D341Med (cell line): ENCODE measurements at places on chromosomes 7 and 10.
A peak's percentile ranks its signal among the peaks of the same experiment; 100 is the strongest.

GRCh38 chr10:129277084-129277483 is 190.0 kb upstream of the MGMT start:
- no peak for DNase-seq

- DNase-seq, result no peak
Measured at GRCh38 chr7:132300599-132301277, 275.5 kb downstream of the PLXNA4 start.

DNA sequence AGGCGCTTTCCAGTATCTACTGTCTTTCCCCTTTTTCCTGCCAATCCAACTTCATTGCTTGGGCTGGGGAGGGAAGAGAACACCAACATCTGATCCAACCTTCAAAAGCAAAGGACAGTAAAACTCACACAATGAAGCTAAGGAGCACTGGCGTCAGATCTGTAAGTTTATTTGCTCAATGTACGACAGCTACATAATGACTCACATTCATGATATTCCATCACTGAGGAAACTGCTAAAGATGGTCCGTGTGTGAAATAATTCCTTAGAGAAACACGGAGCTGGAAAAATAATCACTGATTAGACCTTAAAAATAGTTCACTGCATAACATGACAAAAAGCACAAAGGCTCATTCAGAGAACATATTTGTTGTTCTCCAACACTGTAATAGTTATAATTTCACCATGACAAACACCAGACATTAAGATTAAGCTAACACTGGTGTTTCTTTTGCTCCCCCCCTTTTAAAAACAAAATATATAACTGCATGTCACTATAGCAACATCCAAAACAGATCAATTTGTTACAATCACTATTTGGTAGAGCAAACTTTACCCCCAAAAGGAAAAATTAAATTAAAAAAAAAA is 24.3 kb downstream of the HSPB1 start:
- DNase-seq, result no peak

DNA sequence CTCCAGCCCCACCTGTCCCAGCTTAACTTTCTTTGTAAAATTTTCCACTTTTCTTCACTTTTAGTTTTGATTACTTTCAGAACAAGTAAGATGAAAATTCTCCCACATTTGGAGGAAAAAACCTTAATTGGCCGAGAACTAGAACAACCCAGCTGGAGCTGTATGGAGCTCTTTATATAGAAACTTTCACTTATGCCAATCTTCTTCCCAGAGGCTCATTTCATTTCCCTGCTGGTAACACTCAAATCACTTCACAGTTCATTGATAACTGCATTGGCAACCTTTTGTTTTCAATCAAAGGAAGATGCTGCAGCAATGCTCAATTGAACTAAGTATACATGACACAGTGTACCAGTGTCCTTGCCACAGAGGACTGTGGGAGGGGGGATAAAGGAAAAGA is 176.2 kb upstream of the NOBOX start:
- DNase-seq, result no peak

DNA sequence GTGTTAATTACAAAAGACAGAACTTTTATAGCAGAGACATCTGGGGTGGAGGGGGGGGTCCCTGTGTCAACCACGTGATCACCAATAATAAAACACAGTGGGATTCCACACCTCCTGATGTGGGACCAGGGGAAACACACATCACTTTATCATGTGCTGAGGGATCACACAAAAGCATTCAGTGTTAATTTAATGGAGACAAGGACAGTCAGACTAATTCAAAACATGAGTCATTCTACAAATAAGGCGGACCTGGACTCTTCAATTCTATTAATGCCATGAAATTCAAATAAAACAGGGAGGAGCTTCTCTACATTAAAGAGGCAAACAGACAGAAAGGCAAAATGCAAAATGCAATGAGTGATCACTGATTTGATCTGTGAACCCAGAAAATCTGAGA is 67.3 kb upstream of the PFKP start:
- no peak for DNase-seq

DNA sequence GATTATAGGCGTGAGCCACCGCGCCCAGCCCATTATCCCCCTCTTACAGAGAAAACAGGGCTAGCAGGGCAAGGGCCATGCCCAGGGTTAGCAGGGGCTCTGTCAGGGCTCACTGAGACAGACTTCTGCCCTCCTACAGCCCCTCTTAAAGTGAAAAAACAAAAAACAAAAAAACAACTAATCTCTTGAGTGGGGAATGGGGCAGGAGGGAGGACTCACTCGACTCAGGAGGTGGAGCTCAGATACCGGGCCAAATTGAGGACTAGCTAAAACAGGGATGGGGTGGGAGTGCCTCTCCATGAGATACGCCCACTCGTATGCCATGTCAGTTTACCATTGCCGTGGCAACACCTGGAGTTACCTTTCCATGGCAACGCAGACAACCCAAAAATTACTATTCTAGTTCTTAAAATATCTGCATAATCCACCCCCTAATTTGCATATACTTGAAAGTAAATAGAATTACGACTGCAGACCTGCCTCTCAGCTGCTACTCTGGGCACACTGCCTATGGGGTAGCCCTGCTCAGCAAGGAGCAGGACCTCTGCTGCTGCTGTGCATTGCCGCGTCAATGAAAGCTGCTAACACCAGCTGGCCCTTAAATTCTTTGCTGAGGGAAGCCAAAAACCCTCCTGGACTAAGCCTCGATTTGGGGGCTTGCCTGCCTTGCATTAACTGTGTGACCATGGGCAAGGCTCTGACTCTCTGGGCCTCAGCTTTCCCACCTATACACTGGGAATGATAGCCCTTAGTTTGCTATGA is 13.4 kb downstream of the SSC4D start:
- peak; percentile 37 for DNase-seq

DNA sequence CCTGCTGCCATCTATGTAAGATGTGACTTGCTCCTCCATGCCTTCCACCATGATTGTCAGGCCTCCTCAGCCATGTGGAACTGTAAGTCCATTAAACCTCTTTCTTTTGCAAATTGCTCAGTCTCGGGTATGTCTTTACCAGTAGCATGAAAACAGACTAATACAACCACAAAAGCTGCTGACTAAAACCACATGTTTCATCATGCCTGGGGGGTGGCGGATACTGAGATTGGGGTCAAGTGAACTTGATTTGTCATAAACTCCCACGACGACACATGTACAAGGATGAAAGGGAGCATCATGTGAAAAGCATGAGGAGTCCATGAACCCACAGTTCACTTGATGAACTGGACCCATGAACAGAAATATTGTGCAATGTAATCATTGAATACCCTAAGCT is 134.9 kb upstream of the ANK3 start:
- no peak for DNase-seq

- DNase-seq, result no peak
Measured at GRCh38 chr7:514651-515598, 4.7 kb downstream of the PDGFA start.

- DNase-seq, result no peak
Measured at GRCh38 chr7:14478834-14479510, 423.6 kb downstream of the DGKB start.

DNA sequence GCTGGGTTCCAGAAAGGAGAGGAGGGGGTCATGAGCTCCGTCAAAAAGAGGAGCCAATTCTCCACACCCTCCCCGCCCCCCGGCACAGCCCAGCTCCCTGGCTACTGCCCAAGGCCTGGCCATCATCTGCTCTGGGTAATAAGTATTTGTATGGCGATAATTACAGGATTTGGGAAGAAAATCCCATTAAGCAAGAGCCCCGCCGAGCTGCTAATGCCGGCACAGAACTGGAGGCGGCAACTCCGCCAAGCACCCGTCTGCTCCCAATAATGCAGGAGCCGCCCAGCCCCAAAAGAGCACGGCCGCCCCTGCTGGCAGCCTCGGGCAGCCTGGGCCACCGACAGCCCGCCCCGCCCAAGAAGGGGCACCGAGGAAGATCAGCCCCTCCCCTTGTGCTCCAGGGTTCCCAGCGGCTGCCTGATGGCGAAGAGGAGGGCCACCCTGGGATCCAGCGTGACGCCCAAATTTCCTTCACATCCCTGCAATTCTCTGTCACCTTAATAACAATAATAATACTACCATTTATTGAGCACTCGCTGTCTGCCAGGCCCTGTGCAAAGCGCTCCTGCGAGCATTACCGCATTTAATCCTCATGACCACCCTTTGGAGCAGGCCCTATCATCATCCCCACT is 5.9 kb downstream of the SLIT1 start:
- peak; percentile 89 for DNase-seq

DNA sequence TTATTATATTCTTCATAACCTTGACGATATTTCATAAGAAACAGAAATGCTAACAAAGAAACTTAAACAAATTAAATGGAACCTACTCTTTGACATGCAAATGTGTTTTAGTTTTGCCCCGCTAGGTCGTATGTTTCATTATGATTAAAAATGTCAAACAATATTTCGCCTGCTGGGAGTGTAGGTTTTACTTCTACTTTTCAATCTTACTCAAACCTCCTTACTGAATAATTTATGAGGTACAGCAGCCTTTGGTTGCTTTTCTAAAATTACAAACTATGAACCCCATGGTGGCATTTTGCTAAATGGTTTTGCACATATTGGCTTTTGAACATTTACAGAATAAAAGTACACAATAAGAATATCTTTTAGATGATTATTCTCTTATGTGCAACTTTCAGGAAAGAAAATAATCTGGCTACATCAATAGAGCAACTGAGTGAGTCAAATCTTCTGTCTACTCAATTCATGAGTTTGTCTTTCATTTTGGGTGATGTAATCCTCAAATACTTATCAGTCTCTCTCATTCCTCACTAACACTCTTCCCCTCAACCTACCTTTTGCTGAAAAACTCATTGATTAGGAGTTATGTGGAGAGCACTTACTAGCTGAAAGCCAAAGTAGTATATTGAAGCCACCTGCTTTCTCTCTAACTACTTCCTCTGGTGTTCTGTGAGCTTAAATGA is 1226.4 kb downstream of the XPNPEP1 start:
- DNase-seq, result no peak

DNA sequence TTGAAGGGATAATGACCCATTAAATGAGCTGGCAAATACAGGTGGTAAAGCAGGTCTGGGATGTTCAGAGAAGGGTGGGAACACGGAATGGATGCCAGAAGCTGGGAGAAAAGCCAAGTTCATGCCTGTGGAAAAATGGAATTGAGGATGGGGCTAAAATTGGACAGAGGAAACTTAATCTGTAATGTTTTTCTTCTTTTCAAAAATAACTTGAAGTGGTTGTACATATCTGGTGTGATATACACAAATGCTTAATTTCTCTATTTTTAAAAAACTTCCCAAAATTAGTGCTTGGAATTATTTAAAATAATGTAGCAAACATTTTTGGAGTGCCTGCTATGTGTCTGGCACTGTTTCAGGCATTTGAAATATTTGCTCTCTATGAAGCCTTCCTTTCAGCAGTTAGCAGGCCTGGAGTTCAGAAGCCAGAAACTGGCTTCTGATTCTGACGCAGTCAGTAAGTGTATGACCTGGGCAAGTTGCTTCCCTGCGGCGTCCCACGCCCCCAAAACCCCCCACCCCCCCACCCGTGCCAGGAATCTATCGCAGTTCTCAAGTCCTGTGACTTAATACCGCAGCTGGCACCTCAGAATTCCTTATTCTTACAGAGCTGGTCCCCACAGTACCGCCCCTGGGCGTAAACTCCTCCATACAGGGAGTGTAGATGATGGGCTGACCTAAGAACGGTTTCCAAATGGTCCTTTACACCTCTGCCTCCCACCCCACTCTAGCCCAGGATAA is 828 bp upstream of the MALSU1 start:
- peak; percentile 54 for DNase-seq

DNA sequence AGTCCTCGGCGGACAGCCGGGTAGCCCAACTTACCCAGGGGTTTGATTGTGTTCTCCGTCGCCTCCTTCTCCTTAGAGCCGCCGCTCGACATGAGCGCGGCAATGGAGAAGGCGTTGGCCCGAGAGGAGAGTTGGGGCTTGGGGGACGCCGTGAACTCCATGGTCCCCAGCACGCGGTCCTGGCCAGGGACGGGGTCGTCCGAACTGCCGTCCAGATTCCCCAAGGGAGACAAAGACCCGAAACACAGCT is 515 bp downstream of the TBX20 start:
- DNase-seq, result peak; percentile 40

- no peak for DNase-seq
Measured at GRCh38 chr10:128000471-128001362, 93.8 kb downstream of the PTPRE start.

GRCh38 chr7:7183061-7183837 is 905 bp downstream of the C1GALT1 start:
- DNase-seq, result peak; percentile 74

DNA sequence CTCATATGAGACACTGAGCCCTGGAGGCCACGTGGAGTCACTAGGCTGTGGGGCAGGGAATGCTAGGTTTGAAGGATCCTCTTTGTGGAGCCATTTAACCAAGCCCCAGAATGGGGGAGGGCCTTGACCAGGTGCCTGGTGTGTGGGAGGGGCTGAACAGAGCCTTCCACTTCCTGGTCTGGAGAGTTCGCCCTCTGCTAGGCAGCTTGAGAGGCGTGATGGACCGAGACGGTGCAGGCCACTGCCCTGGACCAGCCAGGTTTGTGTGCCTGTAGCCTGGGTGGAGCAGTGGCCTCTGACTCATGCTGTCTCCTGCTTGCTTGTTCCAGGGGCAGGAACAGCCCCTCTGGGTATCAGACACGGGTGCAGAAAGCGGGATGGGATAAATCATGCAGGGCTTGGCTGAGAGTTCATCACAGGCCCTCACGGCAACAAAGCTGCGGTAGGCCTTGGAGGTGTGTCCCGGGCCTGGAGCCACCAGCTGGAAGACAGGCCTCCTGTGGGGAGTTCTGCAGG is 27.4 kb downstream of the ADAMTS14 start:
- no peak for DNase-seq

GRCh38 chr10:36381748-36382147 is 739.7 kb upstream of the FZD8 start:
- no peak for DNase-seq

- DNase-seq, result no peak
Measured at GRCh38 chr10:15515202-15515601, 144.1 kb upstream of the FAM171A1 start.

DNA sequence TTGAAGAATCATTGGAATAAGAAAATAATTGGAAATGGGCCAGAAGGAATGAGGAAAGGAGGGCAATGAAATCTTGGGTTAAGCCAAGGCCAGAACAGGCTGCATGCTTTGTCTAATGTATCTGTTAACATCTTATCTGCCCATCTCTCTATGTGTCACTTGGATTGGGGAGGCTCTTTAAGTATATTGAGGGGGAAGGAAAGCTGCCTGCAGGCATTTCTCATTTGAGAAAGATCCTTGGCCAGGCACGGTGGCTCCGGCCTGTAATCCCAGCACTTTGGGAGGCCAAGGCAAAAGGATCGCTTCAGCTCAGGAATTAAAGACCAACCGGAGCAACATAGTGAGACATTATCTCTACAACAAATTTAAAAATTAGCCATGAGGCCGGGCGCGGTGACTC is 14.3 kb downstream of the PCBD1 start:
- no peak for DNase-seq
